ENCODE measurements at places on chromosomes 1 and 21.

DNA sequence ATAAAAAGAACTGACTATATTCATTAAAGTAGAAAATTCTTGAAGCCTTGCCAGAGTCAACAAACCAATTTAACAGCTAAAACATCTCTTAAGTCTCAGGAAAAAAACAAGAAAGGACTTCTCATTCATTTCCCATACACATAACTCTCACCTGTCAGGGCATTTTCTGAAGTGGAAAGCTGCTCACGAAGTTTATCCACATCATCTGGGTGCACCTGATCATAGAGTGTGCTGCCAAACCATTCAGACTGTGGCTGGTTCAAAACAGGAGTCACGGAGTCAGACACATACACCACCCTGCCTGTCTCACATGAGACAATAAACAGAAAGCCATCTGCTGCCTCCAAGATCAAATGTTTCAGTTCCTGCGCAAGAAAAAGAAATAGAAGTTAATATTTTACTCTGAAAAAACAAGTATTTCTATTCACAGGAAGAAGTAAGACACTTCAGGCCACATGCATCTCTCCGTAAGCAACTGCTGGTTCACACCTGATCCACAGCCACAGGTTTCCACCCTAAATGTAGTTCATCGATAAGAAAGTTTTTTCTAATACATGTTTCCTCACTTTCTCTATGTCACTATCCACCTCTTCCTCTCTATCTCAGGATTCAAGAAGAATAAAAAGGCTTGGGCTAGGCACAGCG lies 28.2 kb upstream of the CTSK start:
- DNase-seq, result no peak

- no peak for DNase-seq
Observed at GRCh38 chr1:89781494-89782126, 39.2 kb upstream of the LRRC8D start.

GRCh38 chr1:46603481-46603857 lies 599 bp downstream of the MKNK1 start:
- DNase-seq, result no peak

GRCh38 chr1:97870589-97870988 lies 50.2 kb downstream of the DPYD start:
- DNase-seq, result no peak

DNA sequence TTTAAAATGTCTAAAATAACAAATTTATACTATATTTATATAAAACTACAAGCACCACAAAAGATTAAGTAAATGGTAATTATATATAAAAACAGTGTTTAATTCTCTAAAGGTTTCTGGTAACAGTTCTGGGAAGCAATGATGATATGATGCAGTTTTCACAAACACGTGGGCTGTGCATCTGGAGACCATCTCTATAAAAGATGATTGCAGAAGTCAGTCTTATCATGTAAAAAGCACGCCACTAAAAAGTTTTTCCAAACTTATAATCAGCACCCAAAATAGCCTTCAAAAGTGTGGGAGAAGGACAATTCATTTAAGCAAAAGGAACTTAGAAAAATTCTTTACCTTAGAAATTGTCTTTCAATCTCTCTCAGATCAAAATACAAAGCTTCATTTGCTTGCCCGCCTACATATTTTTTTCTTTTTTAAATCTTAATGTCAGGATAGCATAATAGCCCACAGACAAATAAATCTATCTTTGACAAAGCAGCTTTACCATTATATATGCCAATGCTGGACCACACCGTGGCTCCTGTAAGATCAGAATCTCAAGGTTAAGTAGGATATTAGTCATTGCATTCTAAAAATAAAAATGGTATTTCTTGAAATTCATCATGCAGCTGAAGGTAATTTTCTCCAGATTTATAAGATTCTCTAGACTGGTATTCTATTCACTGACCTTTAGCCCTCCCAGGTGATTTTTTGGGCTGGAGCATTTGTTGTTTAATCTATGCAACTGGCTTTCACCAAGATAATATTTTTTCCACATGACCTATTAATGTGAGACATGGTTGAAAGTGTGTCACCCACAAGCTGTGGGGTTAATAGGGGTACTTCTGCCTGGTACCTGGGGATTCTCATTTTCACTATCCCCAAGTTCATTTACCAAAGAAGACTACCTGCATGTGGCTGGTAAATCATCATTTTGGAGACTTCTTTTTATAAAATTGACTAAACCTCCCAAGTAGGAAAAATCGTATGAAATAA lies 189.6 kb upstream of the ST6GALNAC5 start:
- no peak for DNase-seq

GRCh38 chr1:187931776-187932175 lies 1103.0 kb downstream of the PLA2G4A start:
- DNase-seq, result no peak

DNA sequence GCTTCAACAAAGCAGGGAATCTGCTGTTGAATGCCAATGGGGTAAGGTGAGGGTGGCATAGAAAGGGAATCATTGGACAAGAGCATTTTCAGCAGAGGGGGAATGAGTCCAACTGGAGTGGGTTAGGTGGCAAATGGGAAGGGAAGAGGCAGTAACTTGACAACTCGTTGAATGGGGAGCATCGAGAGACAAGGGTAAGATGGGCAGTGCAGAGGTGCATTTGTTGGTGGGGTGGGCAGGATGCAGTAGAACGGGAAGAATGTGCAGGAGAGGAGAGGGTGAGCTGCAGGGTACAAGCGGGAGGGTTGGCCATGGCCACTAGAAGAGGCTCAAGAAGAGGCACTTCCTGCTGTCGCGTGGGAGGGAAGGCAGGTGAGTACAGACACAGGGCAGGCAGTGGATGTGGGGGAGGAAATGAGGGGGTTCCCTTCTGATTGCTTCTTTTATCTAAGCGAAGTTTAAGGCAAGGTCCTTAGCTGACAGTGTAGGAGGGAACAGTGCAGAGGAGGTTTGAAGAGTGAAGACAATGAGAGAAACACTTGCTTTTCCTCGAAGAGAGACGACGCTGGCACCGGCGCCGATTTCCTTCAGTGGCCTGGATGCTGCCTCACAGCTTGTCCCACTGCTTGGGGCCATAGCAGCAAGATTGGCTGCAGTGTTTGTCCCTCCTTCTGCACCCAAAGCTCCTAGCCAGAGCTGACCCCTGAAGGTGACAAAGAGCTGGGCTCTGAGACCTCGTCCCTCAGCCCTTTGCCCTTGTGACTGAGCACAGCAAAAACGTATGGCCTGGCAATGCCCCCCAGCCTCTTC lies 3.2 kb upstream of the IKBKE start:
- no peak for DNase-seq

- no peak for DNase-seq
Observed at GRCh38 chr1:69523032-69523431, 44.7 kb upstream of the LRRC7 start.

DNA sequence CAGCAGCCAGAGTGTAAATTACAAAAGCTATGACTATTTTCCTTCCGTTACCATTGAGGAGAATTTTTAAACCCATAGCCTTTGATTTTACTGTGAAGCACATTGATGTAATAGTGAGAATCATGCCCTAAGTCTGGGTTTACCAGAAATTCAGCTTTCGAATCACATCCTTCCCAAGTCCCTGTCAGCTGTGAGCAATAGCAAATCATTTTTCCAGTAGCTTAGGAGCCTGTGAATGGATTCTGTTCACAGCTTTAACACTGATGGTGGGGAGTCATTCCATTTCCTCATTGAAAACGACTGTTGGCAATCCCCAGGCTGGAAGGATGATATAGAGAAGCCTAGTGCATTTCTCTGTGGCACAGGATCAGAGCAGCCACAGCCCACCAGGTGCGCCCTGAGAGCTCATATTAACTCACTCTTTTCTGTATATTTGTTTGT lies 82.2 kb upstream of the C1orf105 start:
- no peak for DNase-seq

DNA sequence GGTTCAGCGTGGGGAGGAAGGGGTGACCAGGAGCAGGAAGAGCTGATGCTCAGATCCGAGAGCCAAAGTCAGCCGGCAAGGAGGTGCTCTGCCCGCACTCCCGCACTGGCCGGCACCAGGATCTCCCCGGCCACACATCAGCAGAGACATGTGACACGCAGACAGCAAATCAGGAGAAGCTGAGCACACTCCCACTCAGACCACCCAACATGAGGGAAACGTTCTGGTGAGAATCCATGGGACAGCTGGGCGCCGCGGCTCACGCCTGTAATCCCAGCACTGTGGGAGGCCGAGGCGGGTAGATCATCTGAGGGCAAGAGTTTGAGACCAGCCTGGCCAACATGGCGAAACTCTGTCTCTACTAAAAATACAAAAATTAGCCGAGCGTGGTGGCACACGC lies 18.6 kb upstream of the PTTG1IP start:
- no peak for DNase-seq

GRCh38 chr21:34203851-34204420 lies 130.6 kb downstream of the MRPS6 start:
- DNase-seq, result no peak
